Neural progenitor cell (in vitro differentiated cells): ENCODE measurements at places on chromosomes 2 and 18.
A peak's percentile ranks its signal among the peaks of the same experiment; 100 is the strongest.

DNA sequence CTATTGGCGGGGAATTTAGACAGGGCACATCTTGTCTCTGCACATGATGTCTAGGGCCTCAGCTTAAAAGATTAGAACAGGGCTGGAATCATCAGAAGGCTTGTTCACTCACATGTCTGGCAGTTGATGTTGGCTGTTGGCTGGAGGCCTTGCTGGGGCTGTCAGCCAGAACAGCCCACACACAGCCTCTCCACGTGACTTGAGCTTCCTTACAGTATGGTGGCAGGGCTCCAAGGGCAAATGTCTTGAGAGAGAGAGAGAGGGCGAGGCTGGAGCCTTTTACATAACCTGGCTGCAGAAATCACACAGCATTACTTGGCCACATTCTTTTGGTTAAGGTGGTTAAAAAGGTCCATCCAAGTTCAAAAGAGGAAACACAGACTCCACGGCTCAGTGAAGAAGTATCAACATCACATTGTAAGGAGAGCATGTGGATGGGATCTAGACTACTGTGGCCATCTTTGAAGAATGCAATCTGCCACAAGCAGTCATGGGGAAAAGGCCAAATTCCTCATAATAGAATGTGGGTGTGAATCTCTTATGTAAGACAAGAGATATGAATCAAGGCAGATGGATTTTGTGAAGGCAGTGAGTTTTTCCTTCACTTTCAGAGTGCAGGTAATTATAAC, 30.4 kb downstream of the SRSF7 start:
- no peak for DNase-seq

DNA sequence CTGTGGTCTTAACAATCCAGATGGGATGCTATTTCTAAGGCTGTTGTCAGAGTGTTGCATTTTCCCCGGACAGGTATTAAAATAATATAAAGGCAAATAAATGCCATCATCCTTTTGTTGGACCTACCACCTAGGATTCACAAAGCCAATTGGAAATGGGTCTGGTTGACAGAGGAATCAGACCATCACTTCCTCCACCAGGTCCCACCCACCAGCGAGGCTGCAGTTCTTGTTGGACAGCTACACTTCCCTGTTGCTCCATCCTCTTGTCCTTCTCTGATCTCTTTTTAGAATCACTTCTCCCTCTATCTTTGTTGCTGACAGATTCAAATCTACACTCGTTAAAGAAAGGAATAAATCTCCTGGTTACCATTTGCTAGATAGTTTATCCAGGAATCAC, 1.1 kb downstream of the TMEM169 start:
- peak; percentile 32 for DNase-seq

- DNase-seq, result no peak
Observed at GRCh38 chr2:12096051-12096787, 349.8 kb downstream of the LPIN1 start.

DNA sequence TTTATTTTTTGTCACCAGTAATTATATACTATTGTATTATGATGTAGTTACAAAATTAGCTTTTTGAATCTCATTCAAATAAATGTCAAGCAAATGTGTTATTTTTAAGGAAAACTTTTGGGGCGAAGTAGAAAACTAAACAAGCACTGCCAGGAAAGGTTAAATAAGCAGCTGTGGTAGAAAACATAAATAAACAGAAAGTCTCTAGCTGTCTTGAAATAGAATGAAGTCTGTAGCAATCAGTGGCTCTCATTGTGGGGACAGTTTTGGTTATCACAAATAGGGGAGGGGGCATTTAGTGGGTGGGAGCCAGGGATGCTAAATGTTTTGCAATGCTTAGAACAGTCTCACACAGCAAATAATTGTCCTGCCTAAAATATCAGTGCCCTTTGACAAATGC, 3.4 kb downstream of the INSIG2 start:
- DNase-seq, result no peak

DNA sequence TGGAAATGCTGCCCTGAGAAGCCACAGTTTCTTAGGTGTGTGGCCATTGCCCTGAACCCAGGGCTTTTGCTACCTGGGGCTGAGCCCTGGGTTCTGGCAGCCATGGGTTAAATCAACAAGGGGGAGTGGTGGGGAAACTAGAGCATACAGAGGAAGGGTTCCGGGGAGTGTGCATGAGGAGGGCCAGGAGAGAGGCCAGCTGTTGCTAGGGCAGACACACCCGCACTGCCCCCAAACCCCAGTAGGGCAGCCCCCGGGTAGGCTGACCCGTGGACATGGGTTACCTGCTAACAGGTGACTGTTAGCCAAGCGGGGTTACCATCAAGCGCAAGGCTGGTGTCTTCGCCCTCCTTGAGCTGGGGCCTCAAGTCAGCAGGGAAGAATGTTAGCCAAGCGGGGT, 14.8 kb upstream of the ARHGEF4 start:
- DNase-seq, result no peak

- no peak for DNase-seq
Observed at GRCh38 chr2:156340377-156340776, 7.9 kb upstream of the NR4A2 start.

DNA sequence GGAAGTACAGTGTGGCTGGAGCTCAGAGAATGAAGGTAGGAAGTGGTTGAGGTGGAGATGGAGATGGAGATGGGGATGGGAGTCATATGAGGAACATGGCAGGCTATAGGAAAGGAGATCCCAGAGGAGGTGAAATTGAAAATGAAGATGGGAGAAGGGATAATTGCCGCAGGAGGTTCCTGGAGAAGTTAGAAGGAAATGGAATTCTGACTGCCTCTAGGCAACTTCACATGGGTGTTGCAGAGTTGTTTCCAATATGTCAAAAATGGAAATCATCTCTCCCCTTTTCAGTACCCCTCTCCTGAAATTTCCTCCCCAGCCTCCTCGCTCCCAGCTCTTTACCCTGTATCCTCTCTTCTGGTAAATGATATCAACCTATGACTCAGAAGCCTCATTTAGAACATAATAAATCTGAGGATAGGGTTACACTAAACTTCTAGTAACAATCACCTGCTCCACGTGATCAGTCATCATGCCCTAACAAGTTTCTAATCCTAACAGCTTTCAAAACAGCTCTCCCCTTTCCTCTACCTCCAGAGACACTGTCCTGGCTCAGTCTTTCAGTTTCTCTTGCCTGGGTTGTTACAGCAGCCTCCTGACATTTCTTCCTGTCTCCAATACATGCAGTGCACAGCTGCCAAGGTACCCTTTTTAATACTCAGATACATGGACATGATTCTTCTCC, 201.9 kb upstream of the RBMS1 start:
- no peak for DNase-seq

DNA sequence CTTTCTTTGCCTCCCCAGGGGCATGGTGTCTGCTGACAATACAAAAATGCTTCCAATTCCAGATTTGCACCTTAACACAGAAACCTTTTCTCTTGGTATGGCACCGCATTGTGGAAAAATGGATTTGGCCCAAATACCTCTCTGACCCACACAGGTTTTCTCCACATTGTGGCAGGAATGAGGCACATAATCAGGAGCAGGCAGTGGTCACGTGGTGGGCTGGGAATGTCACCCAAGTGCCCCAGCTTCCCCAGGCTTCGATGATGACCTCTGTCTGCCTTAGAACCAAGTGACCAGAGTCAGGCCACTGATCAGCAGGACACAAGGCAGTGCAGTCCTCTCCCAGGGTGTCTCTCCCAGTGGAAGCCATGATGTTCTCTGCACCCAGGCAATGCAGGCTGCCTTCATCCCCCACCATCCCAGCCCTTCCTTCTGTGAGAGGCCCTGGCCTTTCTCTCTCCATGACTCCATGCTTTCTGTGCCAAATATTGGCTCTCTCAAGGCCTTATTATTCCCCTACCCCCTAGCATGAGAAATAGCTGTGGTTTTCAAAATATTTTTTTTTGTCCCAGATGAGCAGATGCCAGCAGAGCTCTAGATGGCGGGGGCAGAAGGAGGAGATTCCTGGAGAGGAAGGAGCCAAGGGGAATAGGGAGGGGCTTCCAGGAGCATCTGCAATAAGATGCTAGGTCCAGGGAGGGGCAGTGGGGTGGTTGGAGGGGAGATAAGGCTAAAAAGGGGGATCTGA, 198.9 kb downstream of the ACKR3 start:
- no peak for DNase-seq

DNA sequence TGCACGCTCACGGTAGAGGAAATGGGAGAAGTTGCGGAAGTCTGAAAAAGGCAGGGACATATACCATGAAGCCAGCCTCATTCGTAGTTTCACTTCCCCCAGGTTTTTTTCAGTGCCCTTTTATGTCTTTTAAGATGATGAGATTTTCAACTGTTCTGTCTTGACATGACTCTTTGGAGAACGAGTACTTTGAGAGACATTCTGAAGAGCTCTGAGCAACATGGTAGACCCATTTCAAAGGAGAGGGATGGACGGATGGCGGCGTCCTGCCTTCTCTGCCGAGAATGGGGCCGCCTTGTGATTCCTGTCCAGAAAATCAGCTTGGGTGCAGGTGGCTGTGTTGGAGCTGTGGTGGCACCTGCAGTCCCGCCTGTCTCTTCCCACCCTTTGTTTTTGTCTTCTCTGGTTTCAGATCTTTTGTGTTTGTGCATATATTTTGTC, 41.7 kb downstream of the SH3BP4 start:
- no peak for DNase-seq
